Karpas-422 (cell line): ENCODE measurements at places on chromosomes 5 and 9. TPM values are rescaled to one million over a fixed set of nuclear protein-coding genes. Genes with fewer than 3 reads are reported as not detected.

The ESM1 gene
- not detected in 2 replicates for total RNA-seq

The SLC6A7 gene
- total RNA-seq: not detected in 2 replicates

The YTHDC2 gene
- 53.4 and 63.8 TPM in 2 replicates for total RNA-seq

GRCh38 chr9:136940526-136941230 lies 3.9 kb downstream of the FBXW5 start:
- no peak for DNase-seq

GRCh38 chr9:114825126-114825795 lies 19.4 kb upstream of the TNFSF15 start:
- DNase-seq: no peak

DNA sequence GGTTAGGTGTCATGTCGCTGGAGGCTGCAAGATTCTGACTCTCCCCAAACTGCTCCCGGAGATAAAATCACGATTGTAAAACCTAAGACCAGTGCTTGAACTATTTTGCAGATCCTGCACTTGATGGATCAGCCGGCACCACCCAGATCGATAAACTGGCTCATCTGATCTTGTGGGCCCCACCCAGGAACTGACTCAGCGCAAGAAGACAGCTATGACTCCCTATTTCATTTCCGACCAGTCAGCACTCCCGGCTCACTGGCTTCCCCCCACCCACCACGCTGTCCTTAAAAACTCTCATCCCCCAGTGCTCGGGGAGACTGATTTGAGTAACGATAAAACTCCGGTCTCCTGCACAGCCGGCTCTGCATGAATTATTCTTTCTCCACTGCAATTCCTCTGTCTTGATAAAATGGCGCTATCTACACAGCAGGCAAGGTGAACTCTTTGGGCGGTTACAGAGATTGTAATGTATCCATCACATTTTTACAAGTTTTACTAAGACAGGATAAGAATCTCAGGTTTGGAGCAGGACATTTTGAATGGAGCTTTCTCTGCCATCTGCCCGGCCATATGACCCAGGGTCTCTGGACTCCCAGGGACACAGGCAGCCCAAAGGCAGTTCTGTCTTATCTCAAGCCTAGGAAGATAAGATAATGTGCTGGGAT lies 10.6 kb upstream of the PPP1R26 start:
- DNase-seq: no peak

- peak; percentile 75 for DNase-seq
Measured at GRCh38 chr5:138789771-138790242, 36.6 kb downstream of the CTNNA1 start.
